ENCODE measurements at places on chromosomes 3 and 15. TPM values are rescaled to one million over a fixed set of nuclear protein-coding genes. Genes with fewer than 3 reads are reported as not detected.

DNA sequence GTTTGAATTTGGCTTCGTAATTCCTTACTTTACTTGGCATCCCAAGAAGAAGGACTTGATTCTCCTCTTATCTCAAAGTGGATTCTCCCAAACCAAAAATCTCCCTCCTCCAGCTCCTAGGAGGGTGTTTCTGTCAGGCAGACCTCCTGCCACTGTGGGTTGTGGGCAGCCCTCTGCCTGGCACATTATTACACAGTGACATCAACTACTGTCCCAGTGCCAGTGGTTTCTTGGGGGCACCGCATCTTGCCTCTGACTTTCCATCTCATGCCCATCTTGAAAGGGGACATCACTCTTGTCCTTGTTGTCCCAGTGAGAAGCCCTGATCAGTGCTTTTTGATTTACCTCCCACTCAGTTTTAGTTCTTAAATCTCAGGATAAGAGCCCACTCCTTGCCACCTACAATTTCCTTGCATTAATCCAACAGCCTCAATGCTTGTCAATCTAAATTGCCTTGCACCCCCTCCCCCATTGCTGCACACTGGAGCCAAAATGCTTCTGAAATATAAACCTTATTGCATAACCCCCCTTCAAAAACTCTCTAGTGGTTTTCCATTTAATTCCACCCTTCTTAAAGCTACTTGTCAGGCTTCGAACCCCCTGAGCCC is 81.0 kb downstream of the TRAK1 start:
- H3K36me3 ChIP-seq: no peaks in the 10 kb centered on the region
- no peaks in the 10 kb centered on the region for H3K27me3 ChIP-seq
- peaks cover 36% of the 10 kb centered on the region for H3K4me1 ChIP-seq
- DNase-seq: no peak

DNA sequence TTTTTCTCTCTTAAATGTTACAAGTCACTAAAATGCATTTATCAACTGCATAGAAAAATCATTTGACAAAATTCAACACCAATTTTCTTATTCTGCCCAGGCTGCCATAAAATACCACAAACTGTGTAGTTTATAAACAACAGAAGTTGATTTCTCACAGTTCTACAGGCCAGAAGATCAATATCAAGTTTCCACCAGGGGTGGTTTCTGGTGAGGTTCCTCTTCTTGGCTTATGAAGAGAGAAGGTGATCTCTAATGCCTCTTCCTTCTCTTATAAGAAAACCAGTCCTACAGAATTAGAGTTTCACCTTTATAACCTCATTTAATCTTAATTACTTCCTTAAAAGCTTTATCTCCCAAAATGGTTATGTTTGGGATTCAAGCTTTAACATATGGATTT is 10.9 kb upstream of the CD200R1L start:
- H3K36me3 ChIP-seq: peaks cover 15% of the 10 kb centered on the region
- no peak for DNase-seq
- H3K27me3 ChIP-seq: no peaks in the 10 kb centered on the region
- H3K27ac ChIP-seq: no peak overlapping the region

- no peak for DNase-seq
- no peak overlapping the region for H3K4me3 ChIP-seq
- H3K27me3 ChIP-seq: no peaks in the 10 kb centered on the region
- no peaks in the 10 kb centered on the region for H3K4me1 ChIP-seq
- H3K36me3 ChIP-seq: no peaks in the 10 kb centered on the region
Observed at GRCh38 chr15:97501291-97501690, 459.2 kb upstream of the ARRDC4 start.

DNA sequence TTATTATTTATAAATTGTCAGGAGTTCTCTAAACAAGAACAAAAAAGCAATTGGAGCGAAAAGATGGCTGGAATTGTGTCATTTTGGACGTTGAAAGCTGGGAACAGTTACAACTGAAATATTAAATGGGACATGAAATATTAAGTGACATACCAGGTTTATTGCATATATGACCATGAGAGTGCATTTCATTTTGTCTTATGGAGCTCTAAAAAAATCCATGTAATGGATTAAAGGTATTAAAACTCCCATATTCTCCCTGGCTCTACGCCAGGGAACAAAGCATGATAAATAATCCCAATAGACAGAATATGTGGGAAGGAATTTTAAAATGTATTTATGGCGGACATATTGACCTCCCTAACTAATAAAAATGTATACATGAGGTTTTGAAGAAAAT is 17.7 kb downstream of the RARB start:
- H3K27ac ChIP-seq: no peak overlapping the region
- H3K27me3 ChIP-seq: no peaks in the 10 kb centered on the region
- H3K4me1 ChIP-seq: no peaks in the 10 kb centered on the region
- H3K36me3 ChIP-seq: no peaks in the 10 kb centered on the region
- no peak for DNase-seq
- H3K4me3 ChIP-seq: no peak overlapping the region

Gene C3orf49
- not detected for total RNA-seq

Gene LEKR1
- 3.0 TPM for total RNA-seq

- no peak overlapping the region for H3K4me3 ChIP-seq
- peaks cover 60% of the 10 kb centered on the region for H3K36me3 ChIP-seq
- DNase-seq: no peak
- peak overlapping the region; percentile 3 for H3K27ac ChIP-seq
Observed at GRCh38 chr3:33057320-33058298, 39.3 kb downstream of the GLB1 start.

- H3K36me3 ChIP-seq: no peaks in the 10 kb centered on the region
- peaks cover 3% of the 10 kb centered on the region for H3K27me3 ChIP-seq
- H3K27ac ChIP-seq: no peak overlapping the region
- H3K4me3 ChIP-seq: no peak overlapping the region
- no peaks in the 10 kb centered on the region for H3K4me1 ChIP-seq
Observed at GRCh38 chr3:13528217-13528867, 20.6 kb upstream of the FBLN2 start.

GRCh38 chr3:143970773-143971358 is 757 bp upstream of the DIPK2A start:
- H3K27ac ChIP-seq: peak overlapping the region; percentile 96
- H3K27me3 ChIP-seq: peaks cover 6% of the 10 kb centered on the region
- DNase-seq: peak; percentile 50
- H3K4me3 ChIP-seq: peak overlapping the region; percentile 96
- peaks cover 10% of the 10 kb centered on the region for H3K4me1 ChIP-seq

- DNase-seq: no peak
- no peak overlapping the region for H3K27ac ChIP-seq
- no peaks in the 10 kb centered on the region for H3K36me3 ChIP-seq
Observed at GRCh38 chr15:96312641-96313335, 17.7 kb upstream of the NR2F2 start.

GRCh38 chr3:20232906-20233780 is 47.1 kb upstream of the SGO1 start:
- H3K4me1 ChIP-seq: no peaks in the 10 kb centered on the region
- no peak for DNase-seq
- H3K27me3 ChIP-seq: no peaks in the 10 kb centered on the region
- no peaks in the 10 kb centered on the region for H3K36me3 ChIP-seq
- no peak overlapping the region for H3K4me3 ChIP-seq

Gene KCNMB3
- total RNA-seq: 2.4 TPM

GRCh38 chr15:59169251-59169708 is 37.4 kb upstream of the LDHAL6B start:
- no peaks in the 10 kb centered on the region for H3K36me3 ChIP-seq
- no peak overlapping the region for H3K27ac ChIP-seq
- peaks cover 4% of the 10 kb centered on the region for H3K4me1 ChIP-seq
- H3K4me3 ChIP-seq: no peak overlapping the region

Measured in naive thymus-derived CD8-positive, alpha-beta T cell (primary cell).